ENCODE measurements at places on chromosomes 1 and 21.

DNA sequence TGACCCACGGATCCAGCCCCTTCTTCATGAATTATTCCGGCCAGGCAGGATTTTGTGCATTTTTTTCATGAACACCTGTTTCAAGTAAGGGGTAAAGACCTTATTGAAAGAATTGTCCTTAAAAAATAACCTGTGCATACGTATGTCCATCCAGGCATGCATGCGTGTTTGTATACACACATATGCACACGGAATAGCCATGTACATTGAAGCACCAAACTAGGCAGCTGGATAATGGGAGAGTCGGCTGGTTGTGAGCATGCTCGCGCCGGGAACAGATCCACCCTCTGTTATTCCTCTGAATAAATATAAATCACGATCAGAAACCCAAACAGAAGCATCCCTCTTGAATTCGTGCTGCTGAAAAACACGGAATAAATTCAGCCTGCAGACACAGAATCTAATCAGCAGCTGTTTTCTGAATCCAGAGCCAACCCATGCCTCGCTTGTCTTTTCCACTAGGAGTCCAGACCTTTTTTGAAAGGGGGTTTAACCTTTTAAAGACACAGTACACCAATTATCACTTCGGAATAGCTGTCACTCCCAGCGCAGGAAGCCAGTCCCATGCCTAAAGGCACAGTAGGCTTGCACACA is at the start of gene HIVEP3:
HIVEP3 (minus strand) TSS at position 473 of the 594 bp plus-strand sequence.
- no peak for DNase-seq

DNA sequence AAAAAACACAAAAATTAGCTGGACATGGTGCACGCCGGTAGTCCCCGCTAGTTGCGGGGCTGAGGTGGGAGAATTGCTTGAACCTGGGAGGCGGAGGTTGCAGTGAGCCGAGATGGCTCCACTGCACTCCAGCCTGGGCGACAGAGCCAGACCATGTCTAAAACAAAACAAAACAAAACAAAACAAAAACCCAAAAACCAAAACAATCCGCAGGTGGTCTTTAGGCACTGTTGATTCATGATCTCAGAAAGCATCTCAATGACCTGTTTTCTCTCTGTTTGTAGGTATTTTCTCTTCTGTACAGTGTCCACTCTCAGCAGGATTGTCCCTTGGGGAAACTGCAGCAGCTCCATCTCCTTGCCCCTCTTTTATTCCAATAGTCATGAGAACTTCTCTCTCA is 74.9 kb upstream of the ADGRL2 start:
- DNase-seq, result no peak

DNA sequence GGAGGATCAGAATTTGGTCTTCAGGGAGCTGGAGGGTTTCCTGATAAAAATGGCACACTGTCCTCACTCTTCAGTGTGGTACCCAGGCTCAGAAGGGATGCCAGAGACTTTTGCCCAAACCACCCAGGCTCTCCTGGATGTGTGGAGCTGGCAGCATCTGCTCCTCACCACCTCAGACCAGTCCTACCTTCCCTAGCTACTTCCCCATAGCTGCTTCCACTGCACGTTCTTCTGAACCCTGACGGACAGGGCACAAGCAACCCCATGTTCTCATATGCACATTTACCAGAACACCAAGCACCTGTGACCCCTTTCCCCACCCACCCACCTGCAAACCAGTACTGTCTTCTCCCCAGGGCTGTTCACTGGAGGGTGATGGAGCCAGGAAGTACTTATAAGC is 4.7 kb downstream of the ADAR start:
- DNase-seq, result no peak

DNA sequence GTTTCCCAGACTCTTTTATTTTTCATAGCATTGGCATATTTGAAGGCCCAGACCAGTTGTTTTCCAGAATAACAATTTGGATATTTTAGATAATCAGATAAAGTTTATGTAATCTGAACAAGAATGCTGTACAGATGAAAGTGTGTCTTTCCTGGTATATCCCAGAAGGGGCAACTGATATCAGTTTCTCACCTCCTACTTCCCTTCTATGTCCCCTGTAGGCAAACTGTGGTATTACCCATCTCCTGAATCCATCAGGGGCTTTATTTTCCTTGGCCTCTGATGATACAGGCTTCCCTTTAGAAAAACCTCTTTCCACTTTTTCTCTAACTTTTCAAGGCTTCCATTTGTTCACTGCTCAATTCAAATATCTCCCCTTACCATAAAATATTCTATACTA is 87.5 kb upstream of the RGS1 start:
- DNase-seq, result no peak

- DNase-seq, result no peak
Observed at GRCh38 chr21:27047658-27048314, 80.9 kb upstream of the ADAMTS5 start.

GRCh38 chr1:177976596-177976995 is 6.7 kb upstream of the SEC16B start:
- DNase-seq, result no peak

DNA sequence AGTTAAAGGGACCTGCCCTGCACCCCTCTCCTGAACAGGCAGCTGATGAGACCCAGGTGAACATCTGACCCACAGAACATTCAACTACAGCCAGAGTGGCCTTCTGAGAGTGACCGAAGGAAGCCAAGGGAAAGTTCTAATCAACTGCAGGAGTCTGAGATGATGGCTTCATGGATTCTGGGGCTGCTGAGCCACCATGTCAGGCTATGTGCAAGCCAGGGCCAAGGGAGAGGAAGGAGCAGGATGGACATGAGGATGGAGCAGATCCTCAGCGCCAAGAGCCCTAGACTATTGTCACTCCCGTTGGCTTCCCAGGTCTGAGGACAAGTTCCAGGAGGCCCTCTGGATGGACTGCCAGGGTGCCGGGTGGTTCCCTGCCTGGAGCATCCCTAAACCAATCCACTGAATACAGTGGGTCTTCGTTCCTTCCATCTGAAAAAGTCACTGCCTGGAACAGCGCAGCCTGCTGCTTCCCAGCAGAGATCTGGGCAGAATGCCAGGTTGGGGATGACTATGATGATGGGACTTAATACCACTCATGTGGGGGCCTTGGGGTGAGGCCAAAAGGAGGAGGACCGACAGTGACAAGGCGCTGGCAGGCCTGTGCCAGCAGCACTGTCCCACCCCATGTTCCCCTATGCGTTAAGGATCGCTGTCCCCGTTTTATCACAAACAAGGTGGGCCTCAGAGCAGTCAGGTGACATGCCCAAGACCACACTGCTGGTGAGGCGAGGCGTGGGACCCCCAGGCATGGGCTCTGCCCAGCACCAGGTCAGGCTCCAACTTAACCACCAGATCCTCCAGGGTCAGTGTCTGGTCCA is 19.8 kb downstream of the SPOCD1 start:
- DNase-seq, result no peak

DNA sequence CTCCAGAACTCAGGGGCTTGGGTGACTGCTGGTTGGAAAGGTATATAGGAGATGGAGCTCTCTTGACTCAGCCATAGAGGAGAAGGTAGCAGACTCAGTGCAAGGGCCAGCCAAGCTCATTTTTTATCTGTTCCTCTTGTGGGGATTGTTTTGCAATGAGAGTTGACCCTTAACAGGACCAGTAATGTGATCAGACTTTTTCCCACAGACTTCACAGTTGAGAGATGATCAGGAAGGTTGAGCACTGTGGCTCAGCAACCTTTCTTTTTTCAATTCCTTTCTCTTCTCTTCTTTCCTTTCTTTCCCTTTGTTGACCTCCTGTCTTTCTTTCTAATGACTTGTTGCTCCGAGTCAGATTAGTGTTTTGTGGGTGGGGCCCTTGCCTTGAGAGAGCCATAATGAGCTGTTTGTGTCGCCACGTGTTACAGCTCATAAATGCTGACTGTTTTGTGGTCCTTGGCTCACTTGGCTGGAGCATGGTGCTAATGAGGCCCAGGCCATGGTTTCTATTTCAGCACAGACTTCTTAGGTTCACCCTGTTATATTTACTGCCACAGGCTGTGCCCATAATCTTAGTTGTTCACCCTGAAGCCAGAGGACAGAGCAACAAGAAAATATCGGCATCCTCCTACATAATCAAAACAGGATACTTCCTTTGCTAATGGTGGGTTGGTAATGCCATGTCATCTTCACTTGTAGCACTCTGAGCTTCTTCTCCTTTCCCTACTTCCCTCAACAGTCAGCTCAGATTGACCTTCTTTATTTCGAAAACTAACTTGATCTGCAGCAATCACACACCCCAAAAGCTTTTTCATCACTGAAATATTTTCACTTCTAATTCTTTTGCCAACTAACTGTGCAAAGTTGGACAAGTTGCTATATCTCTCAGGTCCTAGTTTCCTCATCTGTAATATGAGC is 13.9 kb downstream of the ADAM30 start:
- DNase-seq, result no peak
